ENCODE measurements at places on chromosomes 7 and 10. TPM values are rescaled to one million over a fixed set of nuclear protein-coding genes. Genes with fewer than 3 reads are reported as not detected.

DNA sequence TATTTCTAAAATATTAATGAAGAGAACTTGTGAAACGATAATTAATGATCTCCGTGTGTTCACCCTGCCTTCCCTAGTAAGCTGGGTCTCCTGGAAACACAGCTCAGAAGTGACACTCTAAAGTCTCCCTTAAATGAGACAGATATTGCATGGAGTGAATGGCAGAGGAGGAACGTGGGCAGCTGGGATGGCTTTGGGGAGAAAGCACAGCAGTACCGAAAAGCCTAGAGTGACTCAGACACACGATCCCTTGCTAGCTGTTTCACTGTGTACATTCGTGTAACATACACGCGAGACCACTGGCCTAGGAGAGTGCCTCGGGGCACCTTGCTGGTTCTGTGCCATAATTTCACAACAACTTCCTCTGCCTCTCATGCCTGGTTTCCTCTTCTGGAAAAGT, 199.9 kb upstream of the TCERG1L start:
- no peak for DNase-seq

DNA sequence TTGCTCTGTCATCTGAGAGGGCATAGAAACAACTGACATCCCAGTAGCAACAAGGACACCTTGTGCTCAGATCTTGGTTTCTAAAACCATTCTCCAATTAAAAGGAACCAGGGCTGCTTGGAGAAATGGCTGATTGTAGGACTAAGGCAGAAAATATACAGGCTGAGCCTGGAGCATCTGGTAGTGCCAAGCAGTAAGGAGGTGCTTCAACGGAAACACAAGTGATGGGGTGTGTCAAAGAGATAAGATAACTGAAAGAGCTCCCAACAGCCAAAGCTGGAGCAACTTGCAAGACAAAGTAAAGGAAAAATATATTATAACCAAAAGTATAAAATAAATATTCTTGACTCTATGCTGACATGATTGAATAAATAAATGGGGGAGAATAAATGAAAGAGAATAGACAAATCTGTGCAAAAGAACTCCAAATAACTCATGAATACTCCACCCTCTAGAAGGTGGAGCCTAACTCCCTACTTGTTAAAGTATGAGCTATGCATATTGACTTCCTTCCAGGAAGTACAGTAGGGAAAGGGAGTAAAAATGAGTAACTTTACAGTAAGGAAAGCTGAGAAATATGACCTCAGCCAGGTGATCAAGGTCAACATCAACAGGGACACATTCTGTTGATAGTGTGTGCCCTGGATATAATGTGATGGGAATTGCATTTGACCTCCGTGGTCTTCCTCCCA, 162.4 kb downstream of the NOC3L start:
- no peak for DNase-seq

Gene FFAR4
- total RNA-seq = not detected

GRCh38 chr10:24306507-24306875, 97.6 kb downstream of the KIAA1217 start:
- DNase-seq = no peak

DNA sequence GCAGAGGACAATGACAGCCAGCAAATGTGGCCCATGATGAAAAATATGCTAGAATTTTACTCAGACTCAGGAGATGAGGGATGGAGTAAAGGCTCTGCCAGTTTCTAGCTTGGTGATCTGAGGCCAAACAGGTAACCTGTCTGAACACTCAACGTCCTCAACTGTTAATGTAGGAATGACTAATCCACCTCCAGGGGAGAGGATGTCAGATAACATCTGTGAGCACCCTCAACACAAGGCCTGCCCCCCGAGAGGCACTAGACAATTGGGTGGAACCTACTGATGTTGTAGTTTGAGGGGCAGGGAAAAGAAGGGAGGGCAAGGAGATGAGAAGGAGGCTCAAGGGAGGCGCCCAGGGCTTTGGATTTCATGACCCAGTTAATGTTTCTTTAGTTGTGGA, 445.1 kb downstream of the PLXNA4 start:
- no peak for DNase-seq

Gene GSTO2
- total RNA-seq = 15.1 TPM

- DNase-seq = peak; percentile 58
Observed at GRCh38 chr10:95445223-95445836, 115.8 kb downstream of the SORBS1 start.

DNA sequence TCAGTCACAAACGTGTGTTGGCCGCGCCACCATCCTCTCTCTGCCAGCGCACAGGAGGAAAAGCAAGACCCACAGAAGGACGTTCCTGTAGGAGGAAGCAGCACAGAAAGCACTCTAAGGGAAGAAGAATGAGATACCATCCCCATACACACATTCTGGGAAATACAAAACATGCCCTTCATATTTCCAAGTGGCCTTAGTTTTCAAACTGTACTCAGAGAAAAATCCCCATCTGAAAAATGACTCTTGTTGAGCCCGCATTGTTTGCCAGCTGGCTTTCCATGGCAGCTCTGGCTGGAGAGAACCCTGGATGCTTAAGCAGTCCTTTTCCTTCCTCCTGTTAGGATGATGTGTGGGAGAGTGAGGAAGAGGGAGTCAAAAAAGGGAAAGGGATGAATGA, 33.1 kb downstream of the MTURN start:
- no peak for DNase-seq

- no peak for DNase-seq
Observed at GRCh38 chr7:78438433-78438832, 639.9 kb downstream of the PHTF2 start.

- DNase-seq = no peak
Observed at GRCh38 chr7:25455683-25456251, 227.5 kb upstream of the NPVF start.

GRCh38 chr7:146116521-146117222, at the start of gene CNTNAP2:
Gene CNTNAP2 (plus strand): TSS chr7:146116801. CDS start chr7:146116877, 76 bp downstream.
- peak; percentile 0 for DNase-seq

Gene AKR1C8
- total RNA-seq = not detected

DNA sequence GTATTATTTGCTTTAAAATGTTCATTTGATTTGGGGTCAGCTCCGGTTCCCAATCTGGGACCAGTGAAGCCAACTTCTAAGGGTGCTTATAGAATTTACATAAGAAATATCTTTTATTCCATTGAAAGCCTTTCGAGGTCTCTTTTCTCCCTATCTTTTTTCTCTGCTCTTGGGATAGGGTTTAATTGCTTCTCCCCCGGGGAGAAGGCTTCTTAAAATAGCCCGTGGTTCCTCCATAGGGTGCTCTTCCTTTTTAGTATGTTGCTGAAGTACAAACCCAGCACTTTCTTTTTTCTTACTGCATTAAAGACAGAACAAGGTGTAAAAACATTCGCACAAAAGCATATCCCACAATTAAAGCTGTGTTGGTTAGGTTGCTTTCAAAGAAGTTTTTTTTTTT, 107.5 kb downstream of the POU6F2 start:
- DNase-seq = no peak

GRCh38 chr7:51335057-51335456, 18.4 kb upstream of the COBL start:
- no peak for DNase-seq

DNA sequence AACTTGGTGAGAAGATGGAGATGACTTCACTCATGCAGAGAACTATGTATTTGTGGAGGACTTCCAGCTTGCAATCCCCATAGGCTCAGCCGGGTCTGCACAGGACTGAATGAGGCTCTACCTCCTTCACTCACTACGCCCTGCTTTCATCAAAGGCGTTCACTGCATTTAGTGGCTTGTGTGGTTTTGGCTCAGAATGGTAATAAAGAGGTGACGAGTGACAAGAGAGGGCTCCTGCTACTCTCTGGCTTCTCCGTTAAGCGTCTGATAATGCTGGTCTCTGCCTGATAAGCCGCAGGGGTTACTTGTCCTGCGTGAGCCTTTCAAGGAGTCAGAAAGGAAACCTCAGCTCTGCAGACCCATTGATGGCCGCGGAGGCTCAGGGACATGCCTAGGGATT, 343.4 kb downstream of the PRPF18 start:
- no peak for DNase-seq
